ENCODE measurements at places on chromosomes 2 and 18.

DNA sequence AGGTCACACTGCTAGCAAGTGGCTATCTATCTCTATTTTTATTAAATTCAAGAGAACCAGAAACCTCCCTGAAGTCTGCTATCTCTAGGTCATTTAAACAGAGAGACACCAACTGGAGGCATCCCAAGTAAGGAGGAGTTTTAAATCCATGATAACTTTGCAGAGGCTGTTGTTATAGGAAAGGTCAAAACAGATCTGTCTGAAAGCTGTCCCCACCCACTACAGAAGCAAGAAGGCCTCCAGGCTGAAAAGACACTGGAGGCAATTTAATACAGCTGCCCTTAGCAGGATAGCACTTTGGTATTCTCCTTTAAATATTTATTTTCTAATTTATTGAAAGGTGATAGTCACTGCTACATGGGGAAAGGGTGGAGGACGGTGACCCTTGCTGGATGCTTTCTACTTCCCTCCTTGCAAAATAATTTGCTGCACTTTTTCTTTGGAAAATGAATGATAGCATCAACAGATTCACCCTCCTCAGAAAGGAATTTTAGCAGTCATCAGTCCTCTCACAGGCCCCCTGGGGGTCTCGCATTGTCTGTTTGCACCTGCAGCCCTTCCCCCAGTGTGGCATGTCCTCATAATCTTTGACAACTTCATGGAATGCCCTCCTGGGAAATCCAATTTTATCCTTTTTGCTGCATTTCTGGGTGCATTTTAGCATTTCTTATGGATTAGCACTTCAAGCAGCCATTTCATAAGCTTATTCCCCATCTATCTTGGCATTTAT is 429.5 kb upstream of the TNP1 start:
- no peak for DNase-seq

GRCh38 chr2:128628206-128628605 is 309.5 kb upstream of the HS6ST1 start:
- no peak for DNase-seq

DNA sequence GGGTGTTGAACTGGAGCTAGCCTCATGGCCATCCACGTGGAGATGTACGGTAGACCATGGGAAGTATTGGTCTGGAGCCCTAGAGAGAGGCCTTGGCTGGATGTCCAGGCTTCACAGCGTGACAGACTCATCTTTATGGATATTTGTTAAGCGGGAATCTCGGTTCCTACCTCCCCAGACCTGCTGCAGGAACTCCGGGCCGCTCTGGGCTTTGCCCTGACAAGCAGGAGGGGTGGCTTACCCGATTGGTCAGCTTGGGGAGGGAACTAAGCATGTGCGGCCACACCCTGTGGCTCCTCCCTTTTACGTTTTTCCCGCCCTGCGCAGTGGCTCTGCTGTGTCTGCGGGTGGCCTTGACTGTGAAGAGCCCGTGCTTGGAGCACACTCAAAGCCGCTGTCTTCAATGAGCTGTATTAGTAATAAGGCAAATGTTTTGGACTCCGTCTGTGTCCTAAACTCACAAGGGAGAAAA is 52.3 kb downstream of the PAPOLG start:
- no peak for DNase-seq

- DNase-seq, result no peak
Observed at GRCh38 chr18:34598120-34598635, 111.9 kb upstream of the DTNA start.

GRCh38 chr2:225011585-225011984 is 30.7 kb downstream of the DOCK10 start:
- DNase-seq, result no peak

GRCh38 chr2:20107776-20108175 is 56.3 kb upstream of the LAPTM4A start:
- DNase-seq, result no peak

DNA sequence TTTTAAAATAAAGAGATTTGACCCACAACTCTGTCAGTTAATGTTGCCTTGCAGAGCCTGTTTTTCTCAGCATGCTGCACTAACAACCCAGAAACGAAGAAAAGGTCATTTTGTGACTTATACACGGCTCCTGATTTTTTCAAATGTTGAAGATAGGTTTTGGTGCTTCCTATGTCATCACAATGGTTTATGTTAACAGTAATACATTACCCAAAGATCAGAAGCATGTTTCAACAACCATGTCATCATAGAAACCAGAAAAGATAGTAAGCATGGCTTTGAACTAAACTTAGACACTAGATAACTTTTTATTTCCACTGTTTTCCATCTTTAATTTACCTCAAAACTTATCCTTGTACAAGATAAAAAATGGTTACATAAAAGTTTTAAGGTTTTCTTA is 10.1 kb downstream of the BAZ2B start:
- DNase-seq, result no peak

- no peak for DNase-seq
Observed at GRCh38 chr2:186688813-186689212, 5.0 kb upstream of the FAM171B start.

GRCh38 chr2:171406044-171406443 is 27.7 kb downstream of the METTL8 start:
- no peak for DNase-seq

Data from activated T-helper 9 cell treated with anti-CD3 and anti-CD28 coated beads, Interleukin-2, amount 50 U/mL, for 16 hours (primary cell).